ENCODE measurements at places on chromosomes 7 and 10.

- no peak for DNase-seq
These were observed 49.1 kb upstream of the GPAM start for GRCh38 chr10:112232670-112233069.

- DNase-seq = no peak
These were observed 7.1 kb upstream of the RASGEF1A start for GRCh38 chr10:43273997-43274396.

DNA sequence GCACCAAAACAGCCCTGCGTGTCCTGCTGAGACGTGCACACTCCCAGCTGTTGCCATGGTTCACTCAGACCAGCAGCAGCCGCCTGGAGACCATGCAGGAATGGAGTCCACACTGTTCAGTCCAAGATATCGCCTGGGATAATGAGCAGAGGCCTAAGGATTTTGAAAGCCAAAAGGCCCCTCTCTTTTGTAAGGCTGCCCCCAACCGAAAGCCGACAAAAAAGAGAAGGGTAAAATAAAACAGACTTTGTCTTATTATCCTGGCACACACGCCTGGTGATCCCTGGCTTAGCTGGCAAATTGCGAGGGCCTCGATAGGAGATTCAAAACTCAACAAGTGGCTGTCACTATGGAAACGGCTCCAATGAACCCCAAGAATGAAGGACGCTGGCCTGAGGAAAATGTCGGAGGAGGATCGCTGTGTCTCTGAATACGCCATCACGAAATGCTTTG, 263.6 kb downstream of the SKIDA1 start:
- DNase-seq = no peak

DNA sequence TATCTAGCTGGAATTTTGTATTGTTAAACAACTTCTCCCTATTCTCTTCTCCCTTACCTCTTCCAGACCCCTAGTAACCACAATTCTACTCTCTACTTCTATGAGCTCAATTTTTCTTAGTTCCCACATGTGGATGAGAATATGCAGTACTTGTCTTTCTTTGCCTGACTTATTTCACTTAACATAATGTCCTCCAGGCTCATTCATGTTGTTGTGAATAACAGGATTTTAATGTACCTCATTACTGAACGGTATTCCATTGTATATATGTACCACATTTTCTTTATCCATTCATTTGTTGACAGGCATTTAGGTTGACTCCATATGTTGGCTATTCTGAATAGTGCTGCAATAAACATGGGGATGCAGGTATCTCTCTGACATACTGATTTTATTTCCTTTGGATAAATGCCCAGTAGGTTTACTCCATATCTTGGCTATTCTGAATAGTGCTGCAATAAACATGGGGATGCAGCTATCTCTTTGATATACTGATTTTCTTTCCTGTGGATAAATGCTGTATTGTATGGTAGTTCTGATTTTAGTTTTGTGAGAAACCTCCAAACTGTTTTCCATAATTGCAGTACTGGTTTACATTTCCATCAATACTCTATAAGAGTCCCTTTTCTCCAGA, 116.0 kb upstream of the INHBA start:
- no peak for DNase-seq

DNA sequence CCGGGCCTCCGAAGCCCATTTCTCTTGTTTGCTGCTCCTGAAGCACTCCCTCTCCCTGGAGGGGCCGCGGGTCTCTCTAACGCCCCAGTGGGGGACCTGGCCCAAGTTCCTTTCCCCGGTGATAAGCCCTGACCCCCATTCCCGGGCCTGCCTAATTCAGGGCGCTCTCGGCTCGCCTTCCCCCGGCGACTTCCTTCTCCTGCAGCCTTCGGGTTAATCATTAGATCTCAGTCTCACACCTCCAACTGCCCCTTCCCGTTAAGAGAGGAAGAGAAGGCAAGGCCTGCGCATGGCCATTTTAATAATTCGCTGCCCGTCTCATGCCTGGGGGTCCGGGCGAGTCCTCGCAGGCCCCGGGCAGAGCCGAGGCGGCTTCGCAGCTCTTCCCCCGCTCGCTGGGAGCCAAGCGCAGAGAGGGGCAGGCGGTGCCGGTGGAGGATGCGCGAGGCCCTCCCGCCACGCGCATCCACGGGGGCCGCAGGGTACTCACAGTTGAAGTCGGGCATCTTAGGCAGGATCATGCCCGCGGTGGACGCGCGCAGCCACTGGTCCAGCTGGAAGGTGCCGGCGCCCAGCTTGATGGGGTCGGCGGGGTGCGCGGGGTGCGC, 1.2 kb downstream of the MNX1 start:
- DNase-seq = no peak

- no peak for DNase-seq
These were observed 9.4 kb upstream of the PPP2R2D start for GRCh38 chr10:131891196-131891928.

- DNase-seq = no peak
These were observed 10.3 kb upstream of the IFIT1B start for GRCh38 chr10:89367529-89367928.

DNA sequence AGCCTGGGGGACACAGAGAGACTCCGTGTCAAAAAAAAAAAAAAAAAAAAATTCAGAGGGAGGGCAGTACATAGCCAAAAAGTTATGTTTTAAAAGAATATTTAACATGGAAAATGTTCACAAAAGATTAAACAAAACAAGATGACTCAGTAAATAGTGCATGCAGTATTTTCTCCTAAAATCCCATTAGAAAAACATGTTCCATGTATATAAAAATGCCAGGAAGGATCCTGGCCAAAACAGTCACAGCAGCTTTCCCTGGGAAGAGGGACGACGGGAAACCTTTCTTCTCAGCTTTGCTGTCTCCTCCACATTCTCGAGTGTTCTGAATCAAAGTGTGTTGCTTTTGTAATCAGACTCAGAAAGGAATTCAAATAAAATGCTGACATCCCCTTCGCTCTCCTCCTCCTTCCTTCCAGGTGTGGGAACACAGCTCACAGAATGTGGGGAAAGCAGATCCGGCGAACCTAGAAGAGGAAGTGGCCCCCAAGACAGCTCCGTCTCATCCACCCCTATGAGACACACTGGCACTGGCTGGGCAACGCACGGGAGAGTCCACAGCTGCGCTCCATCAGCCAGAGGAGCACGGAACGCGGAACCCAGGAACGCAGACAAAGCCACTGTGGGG, 139.4 kb downstream of the MAD1L1 start:
- DNase-seq = no peak
